A673 (cell line): ENCODE measurements at places on chromosomes 5 and 9.

GRCh38 chr9:124248960-124249359, 8.8 kb upstream of the NEK6 start:
- H3K36me3 ChIP-seq: no peaks in the 10 kb centered on the region
- H3K27ac ChIP-seq: no peak overlapping the region
- H3K27me3 ChIP-seq: no peaks in the 10 kb centered on the region
- DNase-seq: no peak

GRCh38 chr9:107177243-107177839, 105.7 kb upstream of the RAD23B start:
- H3K36me3 ChIP-seq: no peaks in the 10 kb centered on the region
- no peak overlapping the region for H3K27ac ChIP-seq
- no peak overlapping the region for H3K4me3 ChIP-seq
- H3K27me3 ChIP-seq: no peaks in the 10 kb centered on the region
- no peaks in the 10 kb centered on the region for H3K4me1 ChIP-seq

DNA sequence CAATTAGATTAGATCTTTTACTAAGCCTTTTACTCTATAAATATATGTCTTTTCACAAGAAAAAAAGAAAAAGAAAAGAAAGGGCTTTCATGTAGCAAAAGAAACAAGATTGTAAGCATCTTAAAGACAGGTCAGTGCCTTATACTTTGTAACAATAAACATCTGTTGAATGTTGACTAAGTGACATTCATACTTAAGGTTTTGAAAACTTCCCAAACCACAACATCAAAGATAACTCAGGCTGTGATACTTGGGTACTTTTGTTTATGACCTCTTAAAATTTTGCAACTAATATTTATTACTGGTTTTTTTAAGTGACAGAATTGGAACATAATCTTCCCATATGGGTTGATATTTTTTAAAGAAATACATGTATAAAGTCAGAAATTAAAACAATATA, 7.4 kb downstream of the GRAMD2B start:
- H3K27ac ChIP-seq: no peak overlapping the region
- no peaks in the 10 kb centered on the region for H3K27me3 ChIP-seq
- H3K4me3 ChIP-seq: no peak overlapping the region
- no peaks in the 10 kb centered on the region for H3K4me1 ChIP-seq
- H3K36me3 ChIP-seq: no peaks in the 10 kb centered on the region
- DNase-seq: no peak

- peak; percentile 5 for DNase-seq
- peaks cover 25% of the 10 kb centered on the region for H3K27me3 ChIP-seq
- H3K4me3 ChIP-seq: no peak within 1 kb of the TSS
- no peaks in the 10 kb centered on the region for H3K36me3 ChIP-seq
- H3K4me1 ChIP-seq: no peaks in the 10 kb centered on the region
- H3K27ac ChIP-seq: no peak within 1 kb of the TSS
Measured at GRCh38 chr9:112890106-112891081, at the start of gene SLC46A2. SLC46A2 (minus strand) TSS chr9:112890876; CDS start chr9:112890681, 195 bp downstream.

- H3K27ac ChIP-seq: no peak overlapping the region
- H3K27me3 ChIP-seq: no peaks in the 10 kb centered on the region
- no peaks in the 10 kb centered on the region for H3K4me1 ChIP-seq
- H3K4me3 ChIP-seq: no peak overlapping the region
Measured at GRCh38 chr9:35303567-35303966, 141.8 kb downstream of the UNC13B start.

DNA sequence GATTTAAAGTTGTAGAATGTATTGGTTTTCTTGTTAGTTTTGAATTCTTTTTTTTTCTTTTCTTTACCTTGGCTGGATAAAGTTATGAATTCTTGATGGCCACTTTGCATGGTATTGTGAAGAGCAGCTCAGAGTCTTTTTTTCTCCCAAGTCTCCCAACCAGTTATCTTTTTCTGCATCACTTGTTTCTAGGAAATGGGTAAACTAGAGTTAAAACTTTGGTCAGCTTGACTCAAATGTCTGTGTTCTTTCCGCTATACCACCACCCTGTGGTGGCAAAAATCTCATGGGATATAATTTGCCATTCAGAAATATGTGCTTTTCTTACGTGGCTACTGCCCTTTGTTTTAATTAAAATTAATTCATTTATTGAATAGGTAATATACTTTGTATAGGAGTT, 113.2 kb downstream of the UNC13B start:
- no peak overlapping the region for H3K4me3 ChIP-seq
- no peaks in the 10 kb centered on the region for H3K4me1 ChIP-seq
- H3K27me3 ChIP-seq: no peaks in the 10 kb centered on the region
- H3K36me3 ChIP-seq: no peaks in the 10 kb centered on the region
- no peak overlapping the region for H3K27ac ChIP-seq
- no peak for DNase-seq

DNA sequence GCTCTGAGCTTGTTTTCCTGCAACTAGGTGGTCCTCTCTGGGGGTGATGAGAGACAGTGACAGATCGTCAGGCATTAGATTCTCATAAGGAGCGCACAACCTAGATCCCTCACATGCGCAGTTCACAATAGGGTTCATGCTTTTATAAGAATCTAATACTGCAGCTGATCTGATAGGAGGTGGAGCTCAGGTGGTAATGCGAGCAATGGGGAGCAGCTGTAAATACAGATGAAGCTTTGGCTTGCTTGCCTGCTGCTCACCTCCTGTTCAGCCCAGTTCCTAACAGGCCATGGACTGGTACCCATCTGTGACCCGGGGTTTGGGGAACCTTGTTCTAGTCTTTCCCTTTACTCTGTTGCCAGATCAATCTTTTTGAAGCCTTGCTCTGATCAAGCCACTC, 89.5 kb upstream of the POU5F2 start:
- no peak overlapping the region for H3K27ac ChIP-seq
- H3K4me1 ChIP-seq: no peaks in the 10 kb centered on the region
- H3K4me3 ChIP-seq: no peak overlapping the region

DNA sequence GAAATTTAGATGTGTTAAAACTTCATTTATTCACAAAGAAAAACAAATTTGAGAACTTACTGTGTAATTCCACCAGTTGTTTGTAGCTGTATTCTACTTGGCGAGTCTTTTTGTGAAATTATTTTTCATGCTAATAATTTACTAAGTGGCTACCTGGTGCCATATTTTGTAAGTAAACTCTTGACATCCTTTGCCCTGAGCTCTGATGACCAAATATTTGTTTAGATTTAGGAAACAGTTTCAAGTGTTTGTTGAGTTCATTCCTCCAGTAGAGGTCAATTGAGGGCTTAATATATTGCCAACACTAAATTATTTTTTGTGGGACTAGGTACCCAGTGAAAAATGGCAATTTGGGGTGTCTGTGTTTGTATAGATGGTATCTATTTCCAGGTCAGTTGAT, 3.7 kb downstream of the CNTLN start:
- no peaks in the 10 kb centered on the region for H3K4me1 ChIP-seq
- H3K36me3 ChIP-seq: no peaks in the 10 kb centered on the region
- H3K27ac ChIP-seq: no peak overlapping the region
- no peak for DNase-seq
- H3K27me3 ChIP-seq: no peaks in the 10 kb centered on the region

DNA sequence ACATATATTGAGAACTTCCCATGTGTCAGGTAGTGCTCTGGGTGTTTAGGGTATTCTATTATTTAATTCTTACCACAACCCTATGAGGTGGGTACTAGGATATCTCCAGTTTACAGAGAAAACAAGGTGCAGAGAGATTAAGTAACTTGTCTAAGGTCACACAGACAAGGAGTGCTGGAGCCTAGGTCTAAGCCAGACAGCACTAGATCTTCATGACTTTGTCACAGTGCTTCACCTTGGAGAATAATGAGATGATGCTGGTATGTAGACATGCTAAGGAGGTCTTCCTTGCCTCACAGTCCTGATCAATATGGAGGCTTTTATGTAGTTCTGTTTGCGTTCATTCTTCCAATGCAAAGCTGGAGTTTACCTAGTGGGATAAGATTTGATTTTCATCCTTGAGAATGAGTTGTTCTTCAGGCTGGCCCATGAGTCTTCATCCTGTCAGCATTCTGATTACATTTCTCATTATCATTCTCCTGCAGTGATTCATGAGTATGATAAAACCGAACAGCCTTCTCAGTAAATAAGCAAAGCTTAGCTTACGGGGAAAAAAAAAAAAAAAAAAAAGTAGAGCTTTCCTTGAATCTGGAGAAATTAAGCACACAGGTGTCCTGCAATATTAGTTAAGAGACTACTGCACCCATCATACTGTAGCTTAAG, 176.3 kb downstream of the C9orf152 start:
- H3K4me3 ChIP-seq: no peak overlapping the region
- H3K4me1 ChIP-seq: peaks cover 12% of the 10 kb centered on the region
- H3K27me3 ChIP-seq: no peaks in the 10 kb centered on the region
- H3K27ac ChIP-seq: no peak overlapping the region
- DNase-seq: no peak
- H3K36me3 ChIP-seq: no peaks in the 10 kb centered on the region

DNA sequence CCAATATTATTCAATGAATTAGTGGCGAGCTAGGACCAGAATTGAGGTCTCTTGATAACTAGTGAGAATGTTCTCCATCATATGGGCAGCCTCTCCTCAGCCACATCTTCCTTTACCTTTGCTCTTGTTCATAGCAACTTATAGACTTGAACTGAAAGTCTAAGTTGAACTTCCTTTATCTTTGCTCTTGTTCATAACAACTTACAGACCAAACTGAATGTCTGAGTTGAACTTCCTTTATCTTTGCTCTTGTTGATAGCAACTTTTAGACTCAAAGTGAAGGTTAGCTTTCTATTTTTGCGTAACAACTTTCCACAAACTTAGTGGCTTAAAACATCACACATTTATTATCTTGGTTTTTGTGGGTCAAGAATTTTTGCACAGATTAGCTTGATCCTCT, 146.4 kb upstream of the C9orf72 start:
- H3K4me3 ChIP-seq: no peak overlapping the region
- no peaks in the 10 kb centered on the region for H3K36me3 ChIP-seq
- peaks cover 12% of the 10 kb centered on the region for H3K27me3 ChIP-seq
